HT1080 (cell line): ENCODE measurements at places on chromosomes 5 and 9. TPM values are rescaled to one million over a fixed set of nuclear protein-coding genes. Genes with fewer than 3 reads are reported as not detected.

DNA sequence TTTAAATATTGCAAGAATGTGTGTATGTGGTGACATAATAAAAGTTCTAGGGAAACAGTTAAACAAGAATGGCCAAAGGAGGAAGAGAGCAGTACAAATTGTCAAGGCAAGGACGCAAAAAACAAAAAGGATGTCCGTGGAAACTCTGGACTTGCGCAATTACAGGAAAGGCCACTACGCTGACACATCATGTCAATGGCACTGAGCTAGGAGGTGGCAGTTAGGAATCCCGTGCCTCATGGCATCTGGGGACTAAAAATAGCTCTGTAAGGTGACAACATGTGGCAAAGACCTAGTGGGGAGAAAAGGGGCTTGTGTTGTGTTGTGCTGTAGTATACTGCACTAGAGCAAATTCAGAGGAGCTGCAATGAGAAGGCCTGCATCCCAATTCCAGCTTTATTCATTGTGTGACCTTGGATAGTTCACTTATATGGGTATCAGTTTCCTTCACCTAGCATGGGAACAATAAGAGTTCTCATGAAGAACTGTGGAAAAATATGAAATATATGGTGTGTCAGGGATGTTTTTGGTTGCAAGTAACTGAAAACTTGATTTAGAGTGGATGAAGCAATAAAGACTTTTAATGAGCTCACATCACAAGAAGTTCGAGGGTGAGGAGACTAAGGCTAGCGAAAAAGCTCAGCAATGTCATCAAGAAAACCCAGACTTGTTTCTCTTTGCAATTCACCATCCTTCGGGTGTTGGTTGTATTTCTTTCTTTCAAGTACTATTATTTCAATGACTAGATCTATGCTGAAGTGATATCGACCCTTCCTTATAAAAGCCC, 124.1 kb upstream of the STC2 start:
- peak; percentile 54 for DNase-seq

Gene BBLN
- total RNA-seq = 79.8 and 119 TPM in 2 replicates

- no peak for DNase-seq
Measured at GRCh38 chr5:66198837-66199236, 54.7 kb downstream of the SREK1 start.

DNA sequence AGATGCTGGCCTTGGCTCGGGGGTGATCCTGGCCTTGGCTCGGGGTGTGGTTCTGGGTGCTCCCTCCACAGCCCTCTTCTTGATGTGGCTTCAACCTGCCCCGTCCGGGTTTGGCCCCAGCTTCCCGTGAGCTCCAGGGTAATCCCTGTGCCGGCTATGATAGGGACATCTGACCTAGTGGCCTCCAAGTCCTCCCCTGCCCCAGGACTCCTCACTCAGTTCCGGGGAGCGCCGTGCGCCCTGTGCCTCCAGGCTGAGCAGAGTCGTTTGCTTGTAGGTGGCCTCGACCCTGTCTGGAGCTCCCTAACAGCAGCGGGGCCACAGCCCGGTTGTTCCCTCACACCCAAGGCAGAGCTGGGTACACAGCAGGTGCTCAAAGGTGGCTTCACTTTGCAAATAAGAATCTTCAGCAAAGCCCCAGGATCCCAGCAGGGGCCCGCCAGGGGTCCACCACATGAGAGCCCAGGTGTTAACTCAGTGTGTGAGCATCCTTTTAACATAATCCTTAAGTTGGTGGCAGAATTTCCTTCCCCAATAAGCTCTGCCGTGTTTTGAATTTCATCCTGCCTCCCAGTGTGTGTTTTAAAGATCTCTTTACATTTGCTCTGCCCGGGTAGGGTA, 32.3 kb upstream of the CEP72 start:
- no peak for DNase-seq

DNA sequence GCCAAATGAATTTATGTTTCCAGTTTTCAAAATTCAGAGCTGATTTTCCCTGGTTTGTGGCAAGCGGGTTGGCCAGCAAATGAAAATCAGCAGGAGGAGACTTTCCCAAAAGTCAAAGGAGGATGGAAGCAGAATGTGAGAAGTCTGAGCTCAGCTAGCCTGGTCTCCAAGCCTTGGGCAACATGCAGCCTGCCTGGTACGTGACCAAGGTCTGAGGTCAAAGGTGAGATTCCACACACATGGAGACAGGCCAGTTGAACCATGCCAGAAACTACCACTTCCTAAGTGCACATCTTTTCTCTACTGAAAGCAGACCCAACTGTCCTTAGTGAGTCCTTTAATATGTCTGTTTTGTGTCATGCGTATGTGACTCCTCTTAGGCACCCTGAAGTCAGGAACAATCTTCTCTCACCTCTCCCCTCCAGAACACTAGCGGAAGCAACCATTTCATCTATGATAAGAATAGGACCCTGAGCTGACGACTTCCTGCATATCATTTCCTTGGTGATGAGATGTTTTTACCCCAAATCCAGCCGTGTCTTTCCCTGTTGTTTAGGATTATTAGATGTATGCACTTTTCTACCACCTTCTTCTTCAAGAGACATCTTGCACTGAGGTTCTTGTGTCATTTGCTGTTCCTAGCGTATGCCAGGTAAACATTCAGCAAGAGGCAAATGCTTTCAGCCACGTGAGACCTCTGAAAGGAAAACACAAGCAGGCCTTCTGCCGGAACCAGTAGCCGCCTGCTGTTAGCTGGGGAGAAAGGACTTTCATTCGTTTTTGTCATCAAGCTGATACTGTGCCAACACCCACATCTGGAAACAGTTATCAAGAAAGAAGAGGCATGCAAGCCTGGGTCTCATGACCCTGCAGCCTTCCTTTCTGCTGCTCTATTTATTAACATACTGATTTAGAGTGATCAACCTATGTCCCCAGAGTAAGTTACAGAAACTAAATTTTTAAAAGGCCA, 9.7 kb upstream of the TGFBI start:
- DNase-seq = peak; percentile 78

DNA sequence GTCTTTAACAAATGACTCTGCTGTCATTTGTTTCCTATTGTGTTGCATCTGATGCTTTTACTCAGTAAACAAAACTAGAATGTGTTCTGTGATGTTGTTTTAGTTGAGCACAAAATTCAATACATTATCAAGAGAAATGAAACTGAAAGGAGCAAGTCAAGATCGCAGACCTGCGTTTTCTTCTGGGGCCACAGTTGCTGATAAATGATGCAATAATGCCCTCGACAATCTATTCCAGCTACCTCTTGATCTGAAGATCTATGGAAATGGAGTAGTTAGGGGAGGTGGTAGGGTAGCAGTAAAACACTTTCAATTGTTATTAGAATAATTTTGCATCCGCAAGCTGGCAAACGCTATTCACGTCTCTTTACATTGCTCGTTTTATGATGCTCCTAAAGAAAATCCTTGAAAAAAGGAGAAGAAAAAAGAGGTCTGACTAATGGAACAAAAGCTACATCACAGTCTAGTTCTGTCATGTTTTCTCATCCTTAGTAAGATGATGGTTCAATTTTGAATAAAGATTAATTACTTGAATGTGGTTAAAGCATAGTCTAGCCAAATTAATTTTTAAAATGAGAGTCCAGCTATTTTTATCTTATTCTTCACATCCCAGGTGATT, 1.6 kb downstream of the ZNF366 start:
- DNase-seq = no peak

- no peak for DNase-seq
Measured at GRCh38 chr5:18712936-18713485, 1078.8 kb downstream of the TAF11L14 start.

Gene ZDHHC21
- total RNA-seq = 5.8 and 7.4 TPM in 2 replicates

Gene DDX4
- total RNA-seq = 0.24 TPM in 1 of 2 replicates, not detected in the other

GRCh38 chr5:67187006-67187715, 9.4 kb downstream of the CD180 start:
- no peak for DNase-seq

Gene NOTCH1
- total RNA-seq = 11.4 and 13.7 TPM in 2 replicates

DNA sequence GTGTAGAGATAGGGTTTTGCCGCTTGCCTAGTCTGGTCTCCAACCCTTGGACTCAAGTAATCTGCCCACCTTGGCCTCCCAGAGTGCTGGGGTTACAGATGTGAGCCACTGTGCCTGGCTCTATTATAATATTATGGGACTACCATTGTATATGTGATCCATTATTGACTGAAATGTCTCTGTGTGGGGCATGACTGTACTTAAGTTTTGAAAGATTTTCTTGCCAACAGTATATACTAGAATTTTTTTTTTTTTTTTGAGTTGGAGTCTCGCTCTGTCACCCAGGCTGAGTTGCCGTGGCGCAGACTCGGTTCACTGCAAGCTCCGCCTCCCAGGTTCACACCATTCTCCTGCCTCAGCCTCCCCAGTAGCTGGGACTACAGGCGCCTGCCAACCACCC, 17.8 kb downstream of the SPIN1 start:
- no peak for DNase-seq

Gene PLAC8L1
- total RNA-seq = not detected in 2 replicates
